Thoracic aorta endothelial cell (primary cell): ENCODE measurements at places on chromosomes 6 and 20. TPM values are rescaled to one million over a fixed set of nuclear protein-coding genes. Genes with fewer than 3 reads are reported as not detected.

The SNPH gene
- total RNA-seq: 4.8 and 6.9 TPM in 2 replicates

The TRAPPC3L gene
- total RNA-seq: 0.13 and 0.22 TPM in 2 replicates

The LTB gene
- 0.80 and 1.2 TPM in 2 replicates for total RNA-seq

The PAK5 gene
- total RNA-seq: not detected in 2 replicates

The HDAC2 gene
- total RNA-seq: 174 and 176 TPM in 2 replicates

The ID1 gene
- total RNA-seq: 151 and 204 TPM in 2 replicates

The NHLRC1 gene
- total RNA-seq: 1.2 and 2.3 TPM in 2 replicates

The DPPA5 gene
- not detected in 2 replicates for total RNA-seq

The LY6G6F gene
- total RNA-seq: not detected in 2 replicates

The STX11 gene
- total RNA-seq: 7.0 and 11.3 TPM in 2 replicates

The LPIN3 gene
- 3.5 and 5.2 TPM in 2 replicates for total RNA-seq

The SERAC1 gene
- 8.5 and 10.6 TPM in 2 replicates for total RNA-seq

The PKIB gene
- total RNA-seq: 0.22 TPM in 1 of 2 replicates, not detected in the other

The SCP2D1 gene
- total RNA-seq: not detected in 2 replicates

The ULBP3 gene
- 19.4 and 24.5 TPM in 2 replicates for total RNA-seq

The SMLR1 gene
- total RNA-seq: not detected in 2 replicates

The CEP162 gene
- 12.8 and 15.8 TPM in 2 replicates for total RNA-seq

The CRISP2 gene
- total RNA-seq: not detected in 2 replicates

The CST2 gene
- total RNA-seq: not detected in 2 replicates

The CAGE1 gene
- under 0.01 and 0.07 TPM in 2 replicates for total RNA-seq

The NFATC2 gene
- total RNA-seq: 5.7 and 7.0 TPM in 2 replicates

The GPX6 gene
- total RNA-seq: not detected in 2 replicates

The RCAN2 gene
- 0.13 and 0.29 TPM in 2 replicates for total RNA-seq

The MYB gene
- 0.14 and 0.27 TPM in 2 replicates for total RNA-seq

The MAFB gene
- total RNA-seq: 1.7 and 3.1 TPM in 2 replicates

The RBPJL gene
- total RNA-seq: not detected in 2 replicates

The FOXA2 gene
- total RNA-seq: not detected in 2 replicates

The RAET1L gene
- total RNA-seq: not detected in 2 replicates
